ENCODE measurements at places on chromosomes 7 and 10. TPM values are rescaled to one million over a fixed set of nuclear protein-coding genes. Genes with fewer than 3 reads are reported as not detected.

CDC14C gene
- 0.11 TPM for total RNA-seq

SPDYE11 gene
- 0.11 TPM for total RNA-seq

NAT16 gene
- total RNA-seq: not detected

TMEM225B gene
- total RNA-seq: 2.5 TPM

CACUL1 gene
- 65.0 TPM for total RNA-seq

PNLIPRP1 gene
- total RNA-seq: not detected

FGFR2 gene
- total RNA-seq: 78.0 TPM

NME8 gene
- total RNA-seq: 0.86 TPM

SKAP2 gene
- 50.8 TPM for total RNA-seq

DNA sequence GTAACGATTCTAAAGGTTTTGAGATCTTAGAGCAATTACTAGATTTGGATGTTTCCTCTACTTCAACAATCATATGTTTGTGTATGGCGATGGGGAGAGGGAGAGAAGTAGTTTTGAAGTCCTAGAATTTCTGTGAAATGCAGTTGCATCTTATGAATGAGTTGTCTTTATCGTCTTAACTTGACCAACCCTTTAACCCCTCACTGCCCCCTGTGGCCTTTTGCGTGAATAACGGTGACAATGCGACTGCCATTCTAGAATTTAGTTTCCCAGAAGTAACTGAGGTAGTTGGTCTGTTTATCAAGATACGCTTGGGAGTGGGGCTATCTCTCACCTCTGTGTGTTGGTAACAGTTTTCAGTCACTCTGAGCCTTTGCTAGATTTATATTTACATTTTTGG is 204.6 kb downstream of the HDAC9 start:
- DNase-seq: no peak

DNA sequence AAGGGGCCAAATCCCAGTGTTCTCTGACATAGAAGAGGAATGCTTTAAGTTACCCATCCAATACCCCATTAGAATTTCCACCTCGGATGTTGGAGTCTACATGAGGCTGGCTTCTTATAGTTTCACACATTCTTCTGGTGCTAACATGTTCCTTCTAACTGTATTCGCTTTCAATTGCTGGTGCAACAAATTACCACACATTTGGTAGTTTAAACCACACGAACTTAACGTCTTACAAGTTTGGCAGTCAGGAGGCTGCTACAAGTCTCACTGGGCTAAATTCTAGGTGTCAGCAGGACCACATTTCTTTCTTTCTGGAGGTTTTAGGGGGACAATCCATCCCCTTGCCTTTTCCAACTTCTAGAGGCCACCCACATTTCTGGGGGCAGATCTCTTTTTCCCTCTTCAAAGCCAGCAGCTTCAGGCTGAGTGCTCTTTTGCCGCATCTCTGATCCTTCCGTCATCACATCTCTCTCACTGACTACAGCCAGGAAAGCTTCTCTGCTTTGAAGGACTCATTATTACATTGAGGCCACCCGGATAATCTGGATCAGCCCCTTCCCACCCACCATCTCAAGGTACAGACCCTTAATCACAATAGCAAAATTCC is 5.1 kb upstream of the MACC1 start:
- no peak for DNase-seq

DNA sequence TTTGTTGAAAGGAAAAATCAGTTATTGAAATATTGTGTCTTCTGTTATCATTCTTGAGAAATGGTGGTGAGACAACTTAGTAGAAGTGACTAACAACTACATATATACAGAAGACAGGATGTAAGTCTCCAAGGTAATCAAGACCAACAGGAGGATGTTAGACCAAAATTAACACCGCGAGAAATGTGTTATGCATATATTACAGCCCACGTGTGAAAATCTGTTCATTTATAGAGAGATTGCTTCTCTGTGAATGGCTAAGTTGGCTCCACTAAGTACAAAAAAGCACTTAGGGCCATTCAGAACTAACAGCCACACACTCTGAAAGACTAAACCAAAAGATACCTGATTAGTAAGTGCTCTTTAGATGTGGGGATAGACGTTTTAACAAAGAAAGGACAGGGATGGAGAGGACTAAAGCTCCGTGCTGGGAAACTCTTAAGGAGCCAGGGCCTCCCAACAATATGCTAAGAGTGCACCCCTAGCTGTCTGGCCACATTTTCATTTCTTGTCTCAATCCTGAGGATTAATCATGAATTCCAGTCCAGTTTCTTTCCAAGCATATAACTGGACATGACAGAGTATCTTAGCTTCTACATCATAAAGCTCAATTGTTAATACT is 26.5 kb downstream of the HDAC9 start:
- DNase-seq: no peak

GRCh38 chr10:33609546-33609945 is 275.1 kb upstream of the NRP1 start:
- no peak for DNase-seq

- DNase-seq: no peak
Measured at GRCh38 chr7:44983742-44984477, 5.1 kb upstream of the MYO1G start.

DNA sequence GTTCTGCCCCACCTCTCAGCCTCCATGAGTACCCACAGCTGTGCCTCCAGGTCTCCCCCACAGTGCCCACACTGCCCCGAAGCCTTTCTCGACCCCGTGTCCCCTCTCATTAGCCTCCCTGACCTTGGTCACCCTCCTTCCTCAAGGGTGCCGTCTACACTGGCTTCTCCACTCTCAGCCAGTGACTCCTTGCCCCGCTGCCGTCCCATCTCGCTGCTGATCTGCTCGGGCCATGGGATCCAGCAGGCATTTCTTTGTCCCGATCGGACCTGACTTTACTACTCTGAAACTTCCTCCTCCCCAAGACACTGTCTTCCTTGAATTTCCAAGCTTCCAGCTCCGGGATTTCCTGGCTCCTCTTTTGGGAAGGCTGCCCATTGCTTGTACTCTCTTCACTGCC is 31.3 kb downstream of the FKBP6 start:
- no peak for DNase-seq

- DNase-seq: no peak
Measured at GRCh38 chr7:123709525-123709924, 39.3 kb downstream of the WASL start.

DNA sequence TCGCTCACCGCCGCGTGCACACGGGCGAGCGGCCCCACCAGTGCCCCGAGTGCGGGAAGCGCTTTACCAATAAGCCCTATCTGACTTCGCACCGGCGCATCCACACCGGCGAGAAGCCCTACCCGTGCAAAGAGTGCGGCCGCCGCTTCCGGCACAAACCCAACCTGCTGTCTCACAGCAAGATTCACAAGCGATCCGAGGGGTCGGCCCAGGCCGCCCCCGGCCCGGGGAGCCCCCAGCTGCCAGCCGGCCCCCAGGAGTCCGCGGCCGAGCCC is 3.3 kb downstream of the REPIN1 start:
- DNase-seq: no peak

- DNase-seq: no peak
Measured at GRCh38 chr7:425794-426188, 93.9 kb downstream of the PDGFA start.

- no peak for DNase-seq
Measured at GRCh38 chr7:128891110-128891941, 19.2 kb downstream of the KCP start.

DNA sequence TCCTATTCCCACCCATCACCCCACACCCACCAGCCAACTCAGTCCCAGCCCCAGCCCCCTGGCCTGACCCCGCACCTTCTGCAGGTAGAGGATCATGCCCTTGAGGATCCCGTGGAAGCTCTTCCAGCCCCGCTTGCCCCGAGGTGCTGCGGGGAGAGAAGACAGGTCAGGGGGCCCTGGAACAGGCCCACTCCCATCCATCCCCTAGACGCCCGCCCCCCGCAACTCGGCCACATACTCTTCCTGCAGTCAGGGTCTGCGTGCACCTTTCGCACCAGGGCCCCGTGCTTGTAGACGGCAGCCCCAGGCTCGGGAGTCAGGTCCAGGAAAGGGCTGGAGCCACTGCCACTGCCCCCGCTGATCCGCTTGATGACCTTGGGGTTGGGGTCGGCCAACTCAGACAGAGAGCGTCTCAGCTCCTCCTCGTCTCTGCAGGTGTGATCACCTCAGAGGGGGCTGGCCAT is 9.6 kb downstream of the NFKB2 start:
- DNase-seq: no peak

GRCh38 chr7:131196803-131197202 is 130.9 kb upstream of the MKLN1 start:
- no peak for DNase-seq

Data from mesothelial cell of epicardium (in vitro differentiated cells).